Fibroblast of skin of right biceps (primary cell): ENCODE measurements at places on chromosomes 3 and 15.

- peak; percentile 82 for DNase-seq
These were observed 70.1 kb downstream of the CEMIP start for GRCh38 chr15:80849308-80849707.

GRCh38 chr15:41866263-41866703 is 27.6 kb downstream of the SPTBN5 start:
- DNase-seq, result no peak

GRCh38 chr3:134211797-134212196 is 38.9 kb downstream of the RYK start:
- DNase-seq, result peak; percentile 64

- no peak for DNase-seq
These were observed 195.8 kb downstream of the ZMAT3 start for GRCh38 chr3:178875836-178876235.

DNA sequence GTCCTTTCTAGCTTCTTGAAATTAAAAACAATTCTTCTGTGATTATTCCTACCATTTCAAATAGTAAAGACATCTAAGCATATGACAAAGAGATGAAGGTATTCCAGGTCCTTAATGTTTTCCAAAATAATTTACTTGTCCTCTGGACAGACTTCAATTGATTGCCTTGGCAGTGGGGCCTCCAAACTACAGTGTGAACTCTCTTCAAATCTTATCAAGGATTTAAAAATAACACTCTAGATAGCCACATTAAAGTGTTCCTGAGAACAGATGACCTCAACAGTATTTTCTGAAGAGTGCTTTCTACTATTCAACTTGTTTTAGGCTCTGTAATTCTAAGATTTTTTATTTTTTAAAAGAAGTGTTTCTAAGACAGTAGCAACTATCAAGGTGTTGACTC is 7.9 kb upstream of the MLF1 start:
- DNase-seq, result no peak

GRCh38 chr3:46135475-46135874 is 72.6 kb downstream of the CCR1 start:
- no peak for DNase-seq

DNA sequence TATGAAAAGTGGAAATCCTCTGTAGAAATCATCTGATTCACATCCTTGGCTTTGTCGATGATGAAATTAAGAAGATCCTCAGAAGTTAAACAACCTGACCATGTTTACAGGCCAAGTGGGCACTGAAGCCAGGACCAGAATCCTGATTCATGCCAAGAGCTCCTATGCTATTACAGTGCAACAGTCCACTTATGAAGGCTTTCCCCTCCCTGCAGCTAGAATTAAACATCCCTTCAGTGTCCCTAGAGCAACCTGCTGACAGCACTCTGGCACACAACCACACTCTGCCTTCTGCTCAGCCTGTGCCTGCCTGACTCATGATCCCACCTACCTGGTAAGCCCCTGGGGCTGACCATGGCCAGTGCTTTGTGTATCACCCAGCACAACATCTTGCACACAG is 33.8 kb downstream of the TXNRD3 start:
- DNase-seq, result peak; percentile 69

GRCh38 chr15:52661909-52662308 is 17.3 kb downstream of the ATOSA start:
- DNase-seq, result no peak

DNA sequence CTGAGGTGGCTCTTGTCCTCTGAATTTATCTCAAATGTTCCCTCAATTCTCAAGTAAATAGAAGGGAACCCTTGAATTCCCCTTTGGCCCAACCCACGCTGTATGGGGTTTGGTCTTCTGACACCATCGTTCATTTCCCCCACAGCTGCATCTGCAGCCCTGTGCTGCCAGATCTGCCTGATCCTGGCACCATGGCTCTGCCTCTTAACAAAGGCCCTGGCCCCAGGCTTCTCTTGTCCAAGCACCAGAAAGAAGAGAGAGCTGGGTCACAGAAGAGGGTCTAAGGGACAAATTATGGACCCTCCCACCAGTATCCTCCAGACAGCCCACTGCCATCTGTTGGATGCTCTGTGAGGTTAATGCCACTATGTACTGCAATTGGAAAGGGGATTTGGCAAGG is 1.8 kb downstream of the MAP1A start:
- no peak for DNase-seq
